Stimulated activated CD8-positive, alpha-beta memory T cell treated with anti-CD3 and anti-CD28 coated beads, Interleukin-4, amount 100 ng/mL, for 1 hour (primary cell): ENCODE measurements at places on chromosomes 2 and 18.

DNA sequence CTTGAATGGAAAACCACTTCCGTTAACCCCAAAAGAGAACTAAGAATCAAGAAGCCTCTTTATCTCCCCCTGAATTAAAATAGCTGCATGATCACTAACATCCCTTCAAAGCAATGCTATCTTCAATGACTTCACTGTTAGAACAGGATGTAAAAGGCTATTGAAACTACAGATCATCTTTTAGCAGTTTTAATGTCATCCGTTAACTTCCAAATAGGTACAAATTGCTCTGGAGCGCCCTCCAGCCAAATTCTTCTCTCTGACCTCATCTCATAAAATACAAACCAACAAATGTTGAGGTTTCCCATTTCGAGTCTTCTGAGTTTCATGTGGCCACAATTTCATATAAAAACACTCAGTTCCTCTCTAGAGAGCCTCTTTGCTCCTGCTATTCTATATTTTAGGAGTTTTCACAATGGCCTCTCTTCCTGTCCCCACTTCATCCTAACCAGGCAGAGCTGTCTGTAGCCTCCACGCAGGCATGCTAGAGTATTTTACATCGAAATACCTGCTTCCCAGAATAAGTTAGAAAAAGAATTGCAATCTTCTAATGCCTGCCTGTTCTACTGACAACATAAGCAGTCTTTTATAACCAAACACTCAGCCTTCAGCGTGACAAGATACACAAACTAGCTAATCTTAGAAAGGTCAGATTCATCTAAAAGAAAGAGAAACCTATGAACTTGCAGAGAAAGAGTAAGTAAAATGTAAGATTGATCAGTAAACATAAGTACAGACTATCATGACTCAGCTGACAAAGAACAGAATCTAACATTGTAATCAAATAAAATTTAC, 37.9 kb downstream of the B4GALT6 start:
- DNase-seq: no peak

DNA sequence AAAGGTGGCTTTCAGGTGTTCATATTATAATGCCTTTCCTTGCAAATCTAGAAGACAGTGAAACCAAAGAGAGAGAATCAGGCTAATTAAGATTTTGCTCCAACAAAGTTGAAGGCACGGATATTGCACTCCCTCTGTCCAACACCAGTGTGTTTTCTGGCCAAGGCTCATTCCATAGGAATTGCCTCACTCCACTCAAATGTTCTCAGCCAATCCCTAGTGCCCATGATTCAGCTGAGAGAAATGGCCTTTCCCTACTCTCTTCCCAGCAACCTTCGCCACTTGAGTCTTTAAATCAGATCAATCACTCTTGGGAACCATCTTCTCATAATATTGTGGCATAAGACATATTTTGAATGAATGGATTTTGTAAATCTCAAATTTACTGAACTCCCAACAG, 768.2 kb upstream of the ACVR2A start:
- no peak for DNase-seq

GRCh38 chr2:216486708-216487107, 11.9 kb upstream of the RPL37A start:
- DNase-seq: no peak

DNA sequence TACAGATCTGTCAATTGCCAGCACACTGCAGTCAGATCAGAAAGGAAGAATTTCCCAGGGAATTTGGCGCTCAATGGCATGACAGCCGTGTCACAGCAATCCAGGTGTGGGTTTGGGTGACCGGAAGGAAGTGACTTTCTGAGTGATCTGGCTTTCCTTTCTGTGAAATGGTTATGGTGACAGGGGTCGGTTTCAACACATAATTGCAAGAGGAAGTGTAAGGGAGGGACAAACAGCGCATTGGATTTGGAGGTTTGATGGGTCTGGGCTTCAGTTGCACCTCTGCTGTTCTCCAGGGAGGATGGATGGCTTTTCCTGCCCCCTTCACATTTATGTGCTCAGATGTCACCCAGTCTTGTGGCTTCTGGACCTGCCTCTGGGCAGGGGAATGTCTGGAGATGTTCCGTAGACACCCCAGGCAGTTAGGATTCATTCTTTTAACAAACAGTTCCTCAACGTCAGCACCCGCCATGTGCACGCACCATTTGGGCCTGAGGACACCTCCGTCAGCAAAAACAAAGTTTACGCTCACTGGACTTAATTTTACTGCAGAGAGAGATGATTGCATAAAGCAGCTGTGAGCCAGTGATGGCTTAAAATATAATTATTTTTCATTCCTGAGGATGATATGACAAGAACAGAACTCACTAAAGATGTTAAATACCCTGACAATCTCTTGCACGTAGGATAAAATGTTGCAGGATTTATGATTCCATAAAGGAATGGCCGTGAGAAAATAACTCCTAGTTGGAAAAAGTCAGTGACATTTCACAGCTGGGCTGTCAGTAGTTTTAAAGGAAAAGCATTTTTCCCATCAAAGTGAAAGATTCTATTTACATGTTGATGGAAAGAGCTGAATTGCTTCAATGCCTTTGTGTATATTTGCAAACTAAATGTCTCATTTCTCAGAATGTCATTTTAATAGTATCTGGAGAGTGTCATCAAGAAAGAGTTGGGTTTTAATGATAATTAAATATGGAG, 36.9 kb downstream of the MBP start:
- DNase-seq: no peak

DNA sequence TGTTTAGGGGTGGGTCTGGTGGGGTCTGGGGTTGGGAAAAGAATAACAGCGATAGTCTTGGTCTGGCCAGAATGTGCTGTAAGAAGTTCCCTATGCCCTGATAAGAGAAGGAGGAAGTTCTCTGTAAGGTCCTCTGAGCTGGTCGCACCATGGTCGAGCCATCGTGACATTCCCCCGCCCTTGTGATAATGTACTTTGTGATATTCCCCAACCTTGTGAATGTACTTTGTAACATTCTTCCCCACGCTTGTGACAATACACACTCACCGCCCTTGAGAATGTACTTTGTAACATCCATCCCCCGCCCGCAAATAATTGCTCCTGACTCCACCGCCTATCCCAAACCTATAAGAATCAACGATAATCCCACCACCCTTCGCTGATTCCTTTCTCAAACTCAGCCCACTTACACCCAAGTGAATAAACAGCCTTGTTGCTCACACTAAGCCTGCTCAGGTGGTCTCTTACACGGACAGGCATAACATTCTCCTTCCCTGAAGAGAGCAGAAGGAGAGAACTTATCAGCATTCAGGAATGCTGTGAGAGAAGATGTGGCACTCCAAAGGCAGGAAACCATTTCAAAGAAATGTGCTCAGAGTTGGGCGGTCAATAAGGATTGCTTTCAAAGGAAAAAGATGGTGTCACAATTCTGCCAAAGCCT, 17.8 kb upstream of the DUSP19 start:
- DNase-seq: no peak

DNA sequence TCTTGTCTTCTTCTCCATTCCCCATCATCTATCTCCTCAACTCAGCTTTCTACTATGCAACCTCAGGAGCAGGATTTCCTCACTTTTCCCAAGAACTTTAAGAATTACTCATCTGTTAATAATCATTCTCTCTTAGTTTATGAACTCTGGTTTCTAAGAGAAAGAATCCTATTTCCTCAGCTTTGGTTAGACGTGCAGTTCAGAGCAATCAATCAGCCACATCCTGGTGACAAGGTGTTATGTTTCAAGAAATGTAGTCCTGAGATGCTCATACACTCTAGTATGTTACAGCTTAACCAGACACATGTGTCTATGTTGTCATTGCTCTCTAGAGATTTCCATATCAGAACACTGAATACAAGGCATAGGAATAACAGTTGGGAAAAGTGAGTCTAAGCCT, 277.9 kb downstream of the MBD2 start:
- DNase-seq: no peak

DNA sequence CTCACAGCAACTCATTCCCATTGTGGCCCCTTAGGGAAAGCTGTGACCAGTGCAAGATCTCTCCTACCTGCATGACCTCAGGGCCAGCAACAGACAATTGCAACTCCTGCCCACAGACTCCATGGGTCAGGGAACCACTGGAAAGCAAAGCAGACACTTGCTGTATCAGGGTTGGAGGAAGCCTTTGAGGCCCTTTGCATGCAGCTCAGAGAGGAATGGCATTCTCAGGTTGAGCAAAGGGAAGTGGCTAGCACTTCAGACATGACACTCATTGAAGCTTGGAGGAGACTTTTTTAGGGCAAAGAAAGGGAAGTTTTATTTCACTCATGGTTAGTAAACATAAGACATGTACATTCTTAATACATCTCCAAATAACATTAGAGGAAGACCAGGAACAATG, 22.1 kb downstream of the IL1F10 start:
- DNase-seq: no peak

DNA sequence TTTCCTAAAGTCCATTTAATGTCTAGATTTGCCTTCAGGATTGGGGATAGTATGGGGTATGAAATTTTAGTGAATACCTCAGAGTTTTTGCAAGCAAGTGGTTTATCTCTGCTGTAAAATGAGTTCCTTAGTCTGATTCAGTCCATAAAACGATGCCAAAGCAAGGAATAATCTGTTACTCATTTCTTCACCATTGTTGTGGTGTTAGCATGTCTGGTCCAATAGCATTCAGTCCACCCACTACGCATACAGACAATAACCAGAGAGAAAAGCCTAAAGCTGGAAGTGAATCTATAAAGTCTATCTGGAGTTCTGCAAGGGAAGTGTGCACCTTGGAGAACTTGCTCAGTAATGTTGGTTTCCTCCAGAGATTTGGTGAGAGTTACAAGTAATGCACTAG, 12.9 kb upstream of the DPP4 start:
- no peak for DNase-seq

DNA sequence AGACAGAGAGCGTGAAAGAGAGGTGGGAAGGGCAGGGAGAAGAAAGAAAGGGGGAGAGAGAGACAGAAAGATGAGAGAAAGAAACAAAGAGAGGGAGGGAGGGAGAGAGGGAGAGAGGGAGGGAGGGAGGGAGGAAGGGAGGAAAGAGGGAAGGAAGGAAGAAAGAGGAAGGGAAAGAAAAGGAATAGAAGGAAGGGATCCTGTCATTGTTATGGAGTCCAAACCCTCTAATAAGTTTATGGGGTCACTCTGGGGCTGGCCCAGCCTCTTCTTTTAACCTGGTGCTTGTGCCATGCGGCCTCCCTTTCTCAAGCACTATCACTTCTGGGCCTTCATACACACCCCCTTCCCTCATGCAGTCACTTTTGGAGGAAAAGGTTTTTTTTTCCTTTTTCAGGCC, 58.5 kb downstream of the FAM161A start:
- no peak for DNase-seq

DNA sequence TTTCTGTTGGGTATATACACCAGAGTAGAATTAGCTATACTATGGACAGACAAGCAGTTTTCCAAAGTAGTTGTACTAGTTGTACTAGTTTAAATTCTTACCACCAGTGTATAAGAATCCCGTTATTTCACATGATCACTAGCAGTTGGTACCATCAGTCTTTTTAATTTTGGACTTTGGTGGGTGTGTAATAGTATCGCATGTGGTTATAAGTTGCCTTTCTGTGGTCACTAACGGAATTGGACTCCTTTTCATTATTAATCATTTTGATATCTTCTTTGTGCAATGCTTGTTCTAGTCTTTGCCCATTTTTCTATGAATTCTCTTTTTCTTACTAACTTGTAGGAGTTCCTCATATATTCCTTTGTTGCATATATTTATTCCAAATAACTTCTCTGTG, 89.8 kb downstream of the ASXL2 start:
- DNase-seq: no peak

DNA sequence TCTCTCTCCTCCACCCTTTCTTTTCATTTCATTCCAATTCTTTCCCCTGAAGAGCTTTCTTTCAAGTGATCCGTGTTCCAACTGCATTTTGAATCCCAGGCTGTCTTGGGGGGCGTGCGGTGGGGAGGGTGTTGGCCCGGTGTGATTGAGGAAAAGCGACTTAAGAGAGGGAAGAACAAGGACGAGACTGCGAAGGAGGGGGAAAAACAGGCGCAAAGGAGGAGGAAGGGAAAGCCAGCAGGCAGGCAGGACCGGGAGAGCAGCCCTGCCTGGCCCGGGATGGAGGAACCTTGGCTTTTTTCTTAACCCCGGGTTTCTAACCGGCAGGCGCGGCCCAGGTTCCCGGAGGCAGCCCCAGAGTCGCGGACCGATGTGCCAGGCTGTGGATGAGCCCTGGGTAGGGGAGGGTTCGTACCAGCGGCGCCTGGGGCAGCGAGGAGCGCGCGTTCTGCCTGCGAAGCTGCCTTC, 1.3 kb downstream of the ADCYAP1 start:
- DNase-seq: no peak

DNA sequence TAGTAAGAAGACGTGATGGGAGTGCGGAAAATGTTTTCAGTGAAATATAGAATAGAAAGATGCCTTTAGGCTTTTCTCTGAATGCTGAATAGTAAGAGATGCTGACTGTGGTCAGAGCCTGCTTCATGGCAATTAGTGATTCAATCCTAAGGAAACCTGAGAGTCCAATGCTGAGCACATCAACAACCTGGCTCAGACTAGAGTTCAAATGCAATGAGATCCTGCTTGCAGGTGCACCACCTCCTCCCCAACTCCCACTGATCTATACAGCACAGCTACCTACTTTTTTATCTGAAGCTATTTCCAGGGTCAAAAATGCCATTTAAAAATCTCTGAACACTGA, 65.4 kb downstream of the AAK1 start:
- DNase-seq: no peak

- DNase-seq: no peak
Observed at GRCh38 chr18:24443870-24444269, 16.6 kb upstream of the HRH4 start.

DNA sequence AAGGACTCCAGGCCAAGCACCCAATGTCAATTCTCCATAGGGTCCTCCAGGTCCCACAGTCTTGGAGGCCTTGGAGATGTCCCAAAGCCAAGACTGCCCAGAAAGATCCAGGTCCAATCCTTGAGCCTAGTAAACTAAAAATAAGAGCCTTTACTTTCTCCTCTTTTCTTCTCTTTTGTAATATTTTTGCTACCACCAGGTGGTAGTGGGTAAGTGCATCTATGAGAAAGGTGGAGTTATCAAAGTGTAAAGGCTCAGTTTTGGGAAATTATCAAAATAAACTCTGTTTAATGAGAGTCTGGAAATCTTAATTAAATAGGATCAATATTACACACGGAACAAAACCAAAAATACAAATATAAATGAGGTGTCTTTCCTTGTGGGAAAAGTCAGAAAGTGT, 276.4 kb downstream of the ALK start:
- DNase-seq: no peak

GRCh38 chr2:4979111-4979510, 713.1 kb upstream of the SOX11 start:
- DNase-seq: no peak

GRCh38 chr2:240579771-240580614, 6.5 kb upstream of the CAPN10 start:
- DNase-seq: no peak

GRCh38 chr2:118130385-118130784, 42.1 kb downstream of the INSIG2 start:
- DNase-seq: no peak
